ENCODE measurements at places on chromosomes 4 and X.

DNA sequence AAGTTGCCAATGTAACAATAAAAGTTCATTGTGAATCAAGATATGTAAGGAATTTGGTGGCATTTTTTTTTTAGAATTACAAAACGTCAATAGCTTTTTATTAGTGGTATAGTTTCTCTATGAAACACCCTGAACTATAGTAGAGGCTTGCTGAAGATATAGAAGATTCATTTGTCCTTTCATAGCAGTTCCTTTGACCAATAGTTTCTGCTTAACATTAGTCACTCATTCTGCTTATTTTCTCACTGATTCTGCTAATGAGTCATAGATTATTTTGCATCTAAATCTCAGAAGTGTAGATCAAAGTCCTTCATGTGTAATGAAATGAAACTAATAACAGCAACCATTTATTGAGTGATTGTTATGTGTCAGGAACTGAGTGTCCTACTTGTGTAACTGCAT is 205.0 kb upstream of the TET2 start:
- DNase-seq: no peak

GRCh38 chr4:186832906-186833305 is 109.2 kb upstream of the FAT1 start:
- DNase-seq: no peak

DNA sequence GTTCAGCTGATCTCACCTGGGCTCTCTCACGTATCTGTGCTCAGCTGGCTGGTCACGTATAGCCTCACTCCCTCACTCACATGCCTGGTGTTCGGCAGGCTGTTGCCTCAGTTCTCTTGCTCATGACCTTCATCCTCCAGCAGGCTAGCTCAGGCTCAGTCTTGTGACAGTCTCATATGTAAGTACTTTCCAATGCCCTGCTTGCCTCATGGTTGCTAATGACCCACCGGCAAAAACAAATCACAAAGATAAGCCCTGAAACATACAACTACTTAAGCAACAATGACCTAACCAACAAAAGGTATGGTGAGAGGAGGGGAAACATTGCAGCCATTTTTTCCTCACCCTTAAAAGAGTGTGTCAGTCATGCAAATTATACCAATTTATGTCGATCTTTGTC is 25.0 kb downstream of the MEPE start:
- DNase-seq: no peak

DNA sequence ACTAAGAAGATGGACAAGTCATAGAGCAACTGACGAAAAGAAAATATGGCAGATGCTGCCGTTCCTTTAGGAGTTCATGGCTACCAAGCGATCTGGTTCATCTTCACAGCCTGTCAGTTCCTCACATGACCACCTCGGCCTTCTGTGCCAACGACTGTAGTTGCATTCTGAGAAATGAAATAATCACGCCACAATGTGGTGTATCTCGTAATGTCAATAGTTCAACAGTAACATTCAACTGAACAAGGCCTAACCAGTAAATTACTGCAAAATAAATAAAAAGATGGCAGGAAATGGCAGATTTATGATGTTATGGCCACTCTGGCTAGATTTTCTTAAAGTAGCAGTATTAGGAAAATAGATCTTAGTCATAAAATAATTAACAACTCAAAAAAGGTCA is 4.4 kb downstream of the GPRIN3 start:
- DNase-seq: no peak

DNA sequence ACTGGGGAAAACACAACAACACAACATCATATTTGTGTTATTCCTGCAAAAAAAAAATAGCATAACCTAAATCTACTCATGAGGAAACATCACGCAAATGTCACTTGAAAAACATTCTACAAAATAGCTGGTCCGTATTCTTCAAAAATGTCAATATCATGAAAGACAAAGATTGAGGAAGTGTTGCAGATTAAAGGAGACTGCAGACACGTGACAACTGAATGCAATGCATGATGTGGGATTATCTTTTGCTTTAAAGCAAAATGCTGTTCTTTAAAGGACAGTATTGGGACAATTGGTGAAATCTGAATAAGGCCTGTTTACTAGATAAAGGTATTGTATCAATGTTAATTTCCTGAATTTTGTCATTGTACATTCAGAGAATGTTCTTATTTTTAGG is 157.7 kb downstream of the SMIM20 start:
- DNase-seq: no peak

DNA sequence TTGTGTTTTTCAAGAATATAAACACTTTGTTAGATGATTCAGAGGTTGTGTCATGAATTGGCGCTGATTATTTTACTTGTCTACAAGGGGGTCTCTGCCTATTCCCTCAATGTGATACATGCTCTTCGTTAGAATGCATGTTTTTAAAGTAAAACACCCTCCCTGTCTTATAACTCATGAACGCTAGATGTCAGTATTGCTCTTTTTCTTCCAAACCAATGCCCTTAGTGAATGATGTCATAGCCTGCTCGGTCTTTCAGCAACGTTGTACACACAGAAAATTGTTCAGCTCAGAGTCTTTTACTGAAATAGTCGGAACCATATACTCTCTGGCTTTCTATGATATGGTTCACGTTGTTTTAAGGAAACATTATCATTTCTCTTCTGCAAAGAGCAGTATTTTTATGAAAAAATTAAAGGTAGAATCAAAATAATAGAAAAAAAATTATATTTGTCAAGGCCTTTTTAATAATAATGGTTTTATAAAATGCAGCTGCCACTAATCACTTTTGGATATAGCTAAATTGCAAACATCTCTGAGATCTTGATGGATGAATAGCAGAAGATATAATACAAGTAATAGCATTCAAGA is 292.9 kb downstream of the TLL1 start:
- peak; percentile 67 for DNase-seq

DNA sequence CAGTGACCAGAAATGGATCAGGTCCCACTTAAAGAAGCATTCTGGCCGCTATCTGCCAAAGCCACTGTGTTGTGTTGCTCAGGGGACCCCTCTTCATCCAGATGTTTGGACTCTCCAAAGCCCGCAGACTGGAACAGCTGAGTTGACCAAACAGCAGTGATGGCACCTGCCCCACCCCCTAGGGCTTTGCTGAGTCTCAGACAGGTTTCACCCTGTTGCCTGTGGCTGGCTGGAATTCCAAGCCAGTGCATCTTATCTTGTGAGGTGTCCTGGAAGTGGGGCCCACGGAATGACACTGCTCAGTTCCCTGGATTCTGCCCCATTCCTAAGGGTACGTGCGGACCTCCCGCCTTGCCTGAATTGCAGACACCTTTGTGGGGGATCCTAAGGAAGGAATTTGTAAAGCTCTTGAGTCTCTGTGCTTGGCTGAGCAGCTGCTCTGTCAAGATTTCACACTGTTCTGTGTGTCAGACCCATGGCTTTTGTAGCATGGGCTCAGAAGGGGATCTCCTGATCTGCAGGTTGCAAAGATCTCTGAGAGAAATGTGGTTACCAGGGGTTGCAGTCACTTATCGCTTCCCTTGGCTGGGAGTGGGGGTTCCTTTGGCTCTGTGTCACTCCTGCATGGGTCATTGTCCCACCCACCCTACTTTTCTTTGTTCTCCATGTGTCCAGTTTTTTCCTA is 1707.9 kb upstream of the PCDH10 start:
- DNase-seq: no peak

GRCh38 chr4:110654254-110654635 is 31.4 kb upstream of the PITX2 start:
- no peak for DNase-seq

DNA sequence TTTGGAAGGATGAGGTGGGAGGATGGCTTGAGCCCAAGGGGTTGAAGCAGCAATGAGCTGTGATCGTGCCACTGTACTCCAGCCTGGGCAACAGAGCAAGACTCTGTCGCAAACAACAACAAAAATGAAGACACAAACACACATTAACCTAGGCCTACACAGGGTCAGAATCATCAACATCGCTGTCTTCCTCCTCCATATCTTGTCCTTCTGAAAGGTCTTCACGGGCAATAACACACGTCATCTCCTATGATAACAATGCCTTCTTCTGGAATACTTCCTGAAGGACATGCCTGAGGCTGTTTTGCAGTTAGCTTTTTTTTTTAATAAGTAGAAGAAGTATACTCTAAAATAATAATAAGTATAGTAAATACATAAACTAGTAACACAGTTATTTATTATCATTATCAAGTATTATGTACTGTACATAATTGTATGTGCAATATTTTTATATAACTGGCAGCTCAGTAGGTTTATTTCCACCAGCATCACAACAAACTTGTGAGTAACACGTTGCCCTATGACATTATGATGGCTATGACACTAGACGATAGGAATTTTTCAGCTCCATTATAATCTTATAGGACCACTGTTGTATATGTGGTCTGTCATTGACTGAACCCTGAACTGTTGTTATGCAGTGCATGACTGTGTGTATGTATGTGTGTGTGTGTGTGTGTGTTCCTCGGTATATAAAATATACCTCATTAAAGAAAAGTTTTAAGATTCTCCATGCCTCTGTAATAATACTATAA is 69.2 kb upstream of the MAML3 start:
- DNase-seq: no peak

DNA sequence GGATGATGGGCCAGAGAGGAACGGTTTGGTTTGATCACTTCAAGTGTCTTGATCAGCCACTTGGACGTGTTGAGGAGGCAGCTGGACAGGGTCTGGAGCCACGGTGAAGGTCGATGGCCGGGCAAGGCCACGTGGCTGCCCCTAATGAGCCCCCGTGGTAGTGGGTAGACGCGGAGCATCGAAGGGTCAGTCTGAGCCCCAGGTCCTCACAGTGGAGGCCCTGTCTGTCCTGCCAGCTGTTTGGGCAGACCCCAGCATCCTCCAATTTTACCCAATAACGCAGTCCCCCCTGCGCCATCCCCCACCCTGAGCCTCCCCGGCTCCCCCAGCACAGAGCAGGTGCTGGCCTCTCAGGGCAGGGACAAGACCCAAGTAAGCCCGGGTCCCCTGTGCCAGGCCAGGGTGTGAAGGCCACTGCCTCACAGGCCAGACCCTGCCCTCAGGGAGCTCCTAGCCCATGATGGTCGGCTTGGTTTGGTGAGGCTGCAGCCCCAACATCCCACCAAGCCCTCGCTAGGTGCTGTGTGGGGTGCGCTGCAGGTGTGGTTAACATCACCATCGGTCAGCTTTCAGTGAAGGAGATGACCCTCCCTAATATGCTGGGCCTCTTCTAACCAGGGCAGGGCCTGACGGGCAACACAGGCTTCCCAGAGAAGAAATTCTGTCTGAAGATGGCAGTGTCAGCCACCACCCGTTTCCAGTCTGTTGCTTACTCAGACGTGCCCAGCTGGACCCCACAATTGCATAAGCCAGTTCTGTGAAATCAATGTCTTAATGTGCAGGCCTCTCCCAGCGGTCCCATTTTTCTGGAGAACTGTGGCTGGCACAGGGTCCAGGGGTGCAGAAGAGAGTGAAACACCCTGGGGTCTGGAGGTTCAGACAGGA is 40.5 kb upstream of the NKX1-1 start:
- no peak for DNase-seq

GRCh38 chr4:113094802-113095201 is 45.3 kb downstream of the ANK2 start:
- DNase-seq: no peak

DNA sequence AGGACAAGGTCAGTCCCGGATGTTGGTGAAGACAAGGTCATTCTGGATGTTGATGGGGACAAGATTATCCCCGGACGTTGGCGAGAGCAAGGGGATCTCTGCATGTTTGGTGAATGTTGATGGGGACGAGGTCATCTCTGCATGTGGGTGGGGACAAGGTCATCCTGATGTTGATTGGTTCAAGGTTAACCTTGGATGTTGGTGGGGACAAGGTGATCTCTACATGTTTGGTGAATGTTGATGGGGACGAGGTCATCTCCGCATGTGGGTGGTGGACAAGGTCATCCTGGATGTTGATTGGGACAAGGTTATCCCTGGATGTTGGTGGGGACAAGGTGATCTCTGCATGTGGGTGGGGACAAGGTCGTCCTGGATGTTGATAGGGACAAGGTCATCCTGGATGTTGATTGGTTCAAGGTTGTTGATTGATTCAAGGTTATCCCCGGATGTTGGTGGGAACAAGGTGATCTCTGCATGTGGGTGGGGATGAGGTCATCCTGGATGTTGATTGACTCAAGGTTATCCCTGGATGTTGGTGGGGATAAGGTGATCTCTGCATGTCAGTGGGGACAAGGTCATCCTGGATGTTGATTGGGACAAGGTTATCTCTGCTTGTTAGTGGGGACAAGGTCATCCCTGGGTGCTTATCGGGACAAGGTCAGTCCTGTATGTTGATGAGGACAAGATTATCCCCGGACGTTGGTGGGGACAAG is 28.8 kb upstream of the PLCXD1 start:
- no peak for DNase-seq

DNA sequence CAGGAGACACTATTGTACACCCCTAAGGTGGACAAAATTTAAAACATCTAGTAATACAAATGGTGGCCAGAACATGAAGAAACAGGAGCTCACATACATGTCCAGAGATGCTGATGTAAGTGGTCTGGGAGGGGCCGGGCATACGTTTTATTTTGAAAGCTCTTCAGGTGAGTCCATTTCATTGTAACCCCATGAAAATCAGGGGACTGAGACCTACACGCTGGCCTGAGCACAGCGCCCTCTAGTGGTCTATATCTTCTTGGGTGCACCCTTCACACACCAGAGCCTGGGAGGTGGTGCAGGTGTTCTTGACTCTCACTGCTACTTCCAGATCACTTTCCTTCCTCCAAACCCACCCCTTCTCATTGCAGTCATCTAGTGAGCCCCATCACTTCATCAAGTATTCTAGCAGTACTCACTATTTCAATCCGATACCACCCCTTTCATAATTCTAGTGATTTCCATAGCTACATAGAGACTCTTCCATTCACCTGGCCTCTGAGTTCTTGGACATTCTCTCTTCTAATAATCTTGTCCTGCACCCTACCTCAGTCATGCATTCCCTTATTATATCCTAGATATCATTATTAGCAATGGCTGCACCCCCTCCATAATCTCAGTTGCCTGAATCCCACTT is 4.3 kb upstream of the TLR6 start:
- DNase-seq: no peak

DNA sequence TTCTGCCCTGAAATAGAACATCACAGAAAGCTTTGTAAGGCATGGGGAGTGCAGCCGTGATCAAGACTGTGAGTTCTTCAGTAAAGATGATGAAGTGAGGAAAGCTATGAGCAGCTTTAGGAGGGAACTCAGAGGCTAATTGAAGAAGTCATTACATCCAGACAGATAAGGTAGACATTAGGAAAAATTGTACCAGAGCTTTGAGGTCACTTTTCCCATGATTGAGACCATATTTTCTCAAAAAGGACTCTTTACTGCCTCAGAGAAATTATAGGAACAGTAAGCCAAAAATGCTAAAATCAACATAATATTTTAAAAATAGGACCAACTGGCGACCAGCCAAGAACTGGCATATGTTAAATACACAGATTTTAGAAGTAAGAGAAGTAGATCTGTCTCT is 11.2 kb downstream of the CHST7 start:
- no peak for DNase-seq

GRCh38 chrX:6778544-6779503 is 243.9 kb upstream of the VCX3A start:
- DNase-seq: peak; percentile 51

GRCh38 chr4:153528705-153529485 is 62.7 kb downstream of the TMEM131L start:
- no peak for DNase-seq

DNA sequence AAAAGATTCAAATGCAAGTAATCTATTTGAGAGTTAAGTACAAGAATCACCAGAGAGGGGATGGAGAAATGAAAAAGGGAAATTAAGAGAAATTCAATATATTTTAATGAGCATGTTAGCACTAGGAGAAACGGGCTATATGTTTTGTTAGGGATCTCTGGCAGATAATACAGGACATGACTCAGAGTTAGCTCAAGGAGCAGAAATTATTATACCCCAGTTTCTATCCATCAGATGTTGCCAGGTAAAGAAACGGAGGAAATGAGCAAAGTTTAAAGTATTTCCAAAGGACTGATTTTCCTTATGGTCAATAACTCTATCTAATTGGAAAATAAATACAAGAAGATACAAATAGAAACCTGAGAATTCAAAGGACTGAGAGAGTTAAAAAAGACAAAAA is 867.6 kb downstream of the TRAM1L1 start:
- DNase-seq: no peak

All from retina (tissue), 1 donor.